ENCODE measurements at places on chromosomes 5 and 9. TPM values are rescaled to one million over a fixed set of nuclear protein-coding genes. Genes with fewer than 3 reads are reported as not detected.
A peak's percentile ranks its signal among the peaks of the same experiment; 100 is the strongest.

DNA sequence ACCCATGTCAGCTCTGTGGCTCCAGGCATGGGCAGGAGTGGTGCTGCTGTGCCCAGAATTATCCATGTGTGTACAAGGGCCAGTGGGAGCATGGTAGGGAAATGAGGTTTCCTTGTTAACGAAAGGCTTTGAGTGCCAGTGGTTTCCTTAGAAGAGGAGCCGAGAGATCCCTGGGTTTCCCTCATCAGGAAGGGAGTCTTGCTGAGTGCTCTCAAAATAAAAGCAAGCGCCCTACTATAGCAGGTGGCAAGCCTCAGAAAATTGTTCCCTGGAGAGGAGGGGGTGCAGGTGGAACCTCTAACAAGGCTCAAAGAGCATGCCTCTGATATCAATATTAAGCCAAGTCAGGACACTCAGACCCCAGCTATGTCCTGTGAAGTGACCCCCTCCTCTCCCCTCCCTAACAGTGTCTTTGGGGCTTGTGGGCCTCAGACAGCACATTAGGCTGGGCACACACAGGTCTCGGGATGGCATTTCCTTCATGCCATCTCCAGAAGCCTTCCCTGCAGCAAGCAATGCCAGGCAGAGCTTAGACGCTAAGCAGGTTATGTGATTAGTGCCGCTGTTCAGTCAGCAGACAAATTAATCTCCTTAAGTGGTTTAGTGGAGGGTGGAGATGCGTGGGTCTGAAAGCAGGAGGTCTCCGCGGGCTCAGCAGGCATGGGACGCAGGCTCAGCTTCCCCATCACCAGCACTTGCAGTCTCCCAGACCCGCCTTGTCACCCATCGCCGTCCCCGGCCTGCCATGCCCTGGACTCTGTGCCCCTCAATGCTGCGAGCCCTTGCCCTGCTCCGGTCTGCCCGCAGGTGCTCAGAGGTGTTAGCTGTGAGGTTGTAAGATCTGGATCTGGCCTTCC lies 60.0 kb upstream of the RARS1 start:
- no peak overlapping the region for H3K27ac ChIP-seq
- no peak for DNase-seq
- H3K36me3 ChIP-seq, result no peaks in the 10 kb centered on the region
- H3K4me3 ChIP-seq, result no peak overlapping the region
- H3K27me3 ChIP-seq, result no peaks in the 10 kb centered on the region

- no peaks in the 10 kb centered on the region for H3K27me3 ChIP-seq
- no peak overlapping the region for H3K4me3 ChIP-seq
- no peaks in the 10 kb centered on the region for H3K36me3 ChIP-seq
- no peak for DNase-seq
Observed at GRCh38 chr5:23631302-23632045, 124.1 kb downstream of the PRDM9 start.

- no peaks in the 10 kb centered on the region for H3K4me1 ChIP-seq
Observed at GRCh38 chr5:109573766-109574165, 116.0 kb upstream of the MAN2A1 start.

- H3K4me1 ChIP-seq, result peaks cover 5% of the 10 kb centered on the region
- H3K36me3 ChIP-seq, result no peaks in the 10 kb centered on the region
- no peak overlapping the region for H3K27ac ChIP-seq
- peaks cover 14% of the 10 kb centered on the region for H3K27me3 ChIP-seq
Observed at GRCh38 chr9:93908591-93909241, 46.4 kb downstream of the BARX1 start.

DNA sequence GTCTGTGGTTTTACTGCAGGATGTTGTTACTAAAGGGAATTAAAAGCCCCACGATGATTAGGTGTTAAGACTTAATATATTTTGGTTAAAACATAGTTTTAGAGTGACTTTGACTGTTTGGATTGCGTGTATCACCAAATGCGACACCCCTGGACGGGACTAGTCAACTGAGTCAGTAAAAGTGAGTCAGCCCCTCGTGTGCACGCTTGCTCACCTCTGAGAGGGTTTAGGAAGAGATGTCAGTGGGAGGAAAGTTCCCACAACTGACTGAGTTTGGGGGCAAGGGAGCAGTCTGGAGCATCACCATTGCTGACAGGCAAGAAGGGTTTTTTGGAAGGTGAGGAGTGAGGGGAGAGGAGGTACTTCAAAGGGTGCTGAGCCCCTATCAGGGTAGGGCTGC lies 14.4 kb upstream of the DMRT3 start:
- H3K27ac ChIP-seq, result no peak overlapping the region
- H3K4me1 ChIP-seq, result no peaks in the 10 kb centered on the region
- H3K4me3 ChIP-seq, result no peak overlapping the region
- H3K36me3 ChIP-seq, result no peaks in the 10 kb centered on the region

DNA sequence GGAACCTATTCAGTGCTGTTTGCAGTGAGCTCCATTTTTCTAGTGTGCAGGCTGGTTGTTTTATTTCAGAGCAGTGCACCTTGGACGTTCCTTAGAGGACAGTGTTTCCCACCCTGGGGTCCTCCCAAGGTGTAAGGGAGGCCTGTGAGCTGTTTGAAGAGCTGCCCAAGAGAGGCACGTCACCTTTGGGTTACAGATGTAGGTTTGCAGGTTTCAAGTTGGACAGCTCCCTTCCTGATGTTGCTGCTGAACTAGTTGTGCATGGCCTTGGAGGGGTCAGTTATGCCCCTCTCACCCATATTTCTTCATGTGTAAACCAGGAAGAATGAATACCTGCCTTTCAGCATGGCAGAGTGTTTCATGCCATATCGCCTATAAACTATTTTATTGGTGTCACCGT lies 34.7 kb upstream of the POMT1 start:
- DNase-seq, result no peak
- no peaks in the 10 kb centered on the region for H3K27me3 ChIP-seq
- H3K4me3 ChIP-seq, result no peak overlapping the region
- H3K4me1 ChIP-seq, result peaks cover under 1% of the 10 kb centered on the region
- no peak overlapping the region for H3K27ac ChIP-seq
- H3K36me3 ChIP-seq, result peaks cover 43% of the 10 kb centered on the region

GRCh38 chr5:180830253-180831138 lies 27.9 kb upstream of the MGAT1 start:
- H3K27ac ChIP-seq, result peak overlapping the region; percentile 99
- H3K36me3 ChIP-seq, result peaks cover 42% of the 10 kb centered on the region
- DNase-seq, result no peak
- H3K27me3 ChIP-seq, result no peaks in the 10 kb centered on the region

GRCh38 chr9:116979456-116979855 lies 292.4 kb downstream of the TRIM32 start:
- peaks cover 3% of the 10 kb centered on the region for H3K27me3 ChIP-seq
- no peak overlapping the region for H3K4me3 ChIP-seq
- H3K27ac ChIP-seq, result no peak overlapping the region
- DNase-seq, result no peak
- no peaks in the 10 kb centered on the region for H3K36me3 ChIP-seq

GRCh38 chr9:92983984-92984589 lies 36.8 kb downstream of the FGD3 start:
- H3K4me1 ChIP-seq, result peaks cover 66% of the 10 kb centered on the region
- no peak overlapping the region for H3K4me3 ChIP-seq
- no peak for DNase-seq
- no peaks in the 10 kb centered on the region for H3K27me3 ChIP-seq

DNA sequence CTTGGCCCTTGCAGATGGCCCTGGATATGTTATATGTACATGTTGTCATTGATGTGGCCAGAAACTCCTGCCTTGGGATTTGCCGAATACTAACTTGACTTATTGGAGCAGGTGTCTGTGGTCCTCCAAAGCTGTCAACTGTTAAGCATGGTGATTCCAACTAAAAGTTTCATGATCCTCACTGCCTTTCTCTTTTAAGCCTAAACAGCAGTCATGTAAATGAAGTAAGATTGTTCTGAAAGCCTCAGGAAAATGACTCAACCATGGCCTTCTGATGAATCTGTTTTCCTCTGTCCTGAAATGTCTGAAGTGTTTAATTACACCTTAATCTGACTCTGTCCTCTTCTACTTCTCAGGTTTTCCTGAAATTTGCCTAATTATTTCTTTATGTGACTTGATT lies 245.0 kb downstream of the FAM114A2 start:
- no peaks in the 10 kb centered on the region for H3K4me1 ChIP-seq
- no peaks in the 10 kb centered on the region for H3K36me3 ChIP-seq
- no peaks in the 10 kb centered on the region for H3K27me3 ChIP-seq
- no peak overlapping the region for H3K27ac ChIP-seq
- H3K4me3 ChIP-seq, result no peak overlapping the region

DNA sequence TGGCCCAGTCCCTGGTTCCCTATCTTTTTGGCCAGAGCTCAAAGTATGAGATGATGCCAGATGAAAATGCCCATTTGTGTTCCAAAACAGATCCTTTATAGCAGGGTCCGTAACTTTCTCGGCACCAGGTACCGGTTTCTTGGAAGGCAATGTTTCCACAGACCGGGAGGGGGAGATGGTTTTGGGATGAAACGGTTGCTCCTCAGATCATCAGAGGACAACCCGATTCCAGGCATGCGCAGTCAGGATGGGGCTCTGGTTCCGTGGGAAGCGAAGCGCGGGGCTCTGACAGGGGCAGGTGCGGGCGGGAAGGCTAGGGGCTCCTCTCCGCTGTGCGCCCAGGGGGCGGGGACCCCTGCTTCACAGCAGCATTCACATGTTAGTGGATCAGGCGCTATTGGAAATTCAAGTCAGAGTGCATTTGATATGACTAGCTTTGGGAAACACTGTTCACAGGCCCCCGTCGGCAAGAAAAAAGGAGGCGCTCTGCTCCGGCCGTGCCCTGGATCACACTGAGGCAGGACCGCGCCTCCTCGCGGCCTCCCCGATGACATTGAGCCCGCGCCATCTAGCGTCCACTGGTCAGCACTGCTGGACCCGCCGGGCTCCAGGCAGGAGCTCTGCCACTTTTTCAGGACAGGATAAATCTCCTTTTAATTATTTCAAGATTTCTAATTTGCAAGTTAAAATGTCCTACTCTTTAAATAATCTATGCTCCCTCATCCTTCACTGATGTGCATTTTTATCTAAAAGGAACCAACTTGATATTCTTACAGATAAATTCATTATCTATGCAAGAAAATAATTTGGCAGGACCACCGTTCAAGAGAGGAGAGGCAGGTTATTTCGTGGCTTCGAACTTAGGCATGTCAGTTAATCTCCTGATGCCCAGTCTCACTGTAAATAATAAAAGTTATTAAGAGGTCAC lies 190.0 kb downstream of the FANCC start:
- DNase-seq, result peak; percentile 76
- no peak overlapping the region for H3K27ac ChIP-seq
- no peaks in the 10 kb centered on the region for H3K36me3 ChIP-seq
- H3K4me1 ChIP-seq, result peaks cover 2% of the 10 kb centered on the region
- no peak overlapping the region for H3K4me3 ChIP-seq

GRCh38 chr5:51347704-51348103 lies 35.5 kb upstream of the ISL1 start:
- H3K36me3 ChIP-seq, result no peaks in the 10 kb centered on the region
- no peak for DNase-seq
- no peaks in the 10 kb centered on the region for H3K27me3 ChIP-seq
- no peak overlapping the region for H3K4me3 ChIP-seq
- no peaks in the 10 kb centered on the region for H3K4me1 ChIP-seq
- H3K27ac ChIP-seq, result no peak overlapping the region

- no peak overlapping the region for H3K4me3 ChIP-seq
- no peaks in the 10 kb centered on the region for H3K27me3 ChIP-seq
- no peaks in the 10 kb centered on the region for H3K36me3 ChIP-seq
- H3K4me1 ChIP-seq, result no peaks in the 10 kb centered on the region
- DNase-seq, result no peak
Observed at GRCh38 chr9:135370411-135371375, 108.9 kb upstream of the PPP1R26 start.

DNA sequence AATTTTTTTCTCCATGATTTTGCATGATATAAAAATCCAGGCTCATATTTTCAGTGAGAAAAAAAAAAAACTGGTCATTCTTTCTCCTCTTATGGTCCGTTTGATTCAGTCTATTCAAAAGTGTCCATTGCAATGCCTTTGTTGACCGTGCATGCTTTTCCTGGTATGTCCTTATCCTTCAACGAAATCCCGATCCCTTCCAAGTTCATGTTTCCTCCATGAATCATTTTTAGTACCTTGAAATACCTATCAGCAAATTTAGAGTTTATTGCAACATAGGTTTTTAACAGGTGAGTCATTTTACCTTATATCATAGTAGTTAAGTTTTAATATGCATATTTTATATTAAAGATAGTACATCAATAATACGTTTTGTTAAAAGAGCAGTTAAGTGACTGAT lies 773.8 kb upstream of the CHD1 start:
- no peaks in the 10 kb centered on the region for H3K4me1 ChIP-seq
- H3K4me3 ChIP-seq, result no peak overlapping the region
- H3K36me3 ChIP-seq, result no peaks in the 10 kb centered on the region
- no peak overlapping the region for H3K27ac ChIP-seq

DNA sequence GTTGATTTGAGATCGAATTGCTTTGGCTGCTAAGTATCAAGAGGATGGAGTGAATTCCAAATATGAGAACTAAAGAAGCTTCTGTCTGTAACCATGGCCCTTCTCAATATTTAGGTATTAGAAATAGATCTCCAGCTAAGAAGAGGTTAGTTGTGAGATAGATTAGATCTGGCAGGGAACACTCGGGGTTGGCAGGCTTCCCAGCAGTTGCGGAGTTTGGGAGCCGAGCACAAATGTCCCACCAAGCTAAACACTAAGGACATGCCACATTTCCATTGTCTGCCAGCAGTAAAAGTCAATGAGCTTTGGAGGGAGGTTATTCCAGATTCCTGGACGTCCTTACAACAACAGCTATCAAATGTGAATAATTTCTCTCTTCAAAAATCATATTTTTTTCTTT lies 85.8 kb downstream of the TAF11L14 start:
- no peak overlapping the region for H3K4me3 ChIP-seq
- no peak overlapping the region for H3K27ac ChIP-seq
- no peaks in the 10 kb centered on the region for H3K4me1 ChIP-seq
- H3K36me3 ChIP-seq, result no peaks in the 10 kb centered on the region
- no peak for DNase-seq

DNA sequence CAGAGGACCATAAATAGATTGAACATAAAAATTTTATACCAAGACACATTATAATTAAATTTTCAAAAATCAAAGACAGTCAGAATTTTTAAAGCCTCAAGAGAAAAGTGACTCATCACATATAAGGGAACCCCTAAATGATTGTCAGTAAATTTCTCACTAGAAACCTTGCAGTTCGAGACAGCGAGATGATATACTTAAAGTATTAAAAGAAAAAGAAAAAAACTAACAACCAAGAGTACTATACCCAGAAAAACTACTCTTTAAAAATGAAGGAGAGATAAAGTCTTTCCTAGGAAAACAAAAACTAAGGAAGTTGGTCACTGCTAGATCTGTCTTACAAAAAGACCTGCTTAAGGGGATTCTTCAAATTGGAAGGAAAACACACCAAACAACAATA lies 251.4 kb upstream of the MSX2 start:
- no peak overlapping the region for H3K4me3 ChIP-seq
- H3K36me3 ChIP-seq, result no peaks in the 10 kb centered on the region
- no peaks in the 10 kb centered on the region for H3K4me1 ChIP-seq
- H3K27ac ChIP-seq, result no peak overlapping the region

The HSD17B3 gene
- total RNA-seq, result not detected

The BARHL1 gene
- total RNA-seq, result not detected

The FAM120A gene
- total RNA-seq, result 121 TPM

The OLFM1 gene
- total RNA-seq, result not detected

The TPPP gene
- total RNA-seq, result not detected

The CSF1R gene
- not detected for total RNA-seq

The GABRA1 gene
- not detected for total RNA-seq

The PCDHB11 gene
- not detected for total RNA-seq

The VCAN gene
- not detected for total RNA-seq

The DAB2IP gene
- 0.18 TPM for total RNA-seq

The OR1J2 gene
- 0.23 TPM for total RNA-seq

The OR2S2 gene
- not detected for total RNA-seq

The C9orf43 gene
- total RNA-seq, result 1.0 TPM
